ENCODE measurements at places on chromosomes 1 and 21.
A peak's percentile ranks its signal among the peaks of the same experiment; 100 is the strongest.

GRCh38 chr1:12669529-12670068 lies 25.7 kb downstream of the AADACL4 start:
- DNase-seq, result no peak

GRCh38 chr1:26440259-26440658 lies 8.1 kb downstream of the DHDDS start:
- DNase-seq, result no peak

DNA sequence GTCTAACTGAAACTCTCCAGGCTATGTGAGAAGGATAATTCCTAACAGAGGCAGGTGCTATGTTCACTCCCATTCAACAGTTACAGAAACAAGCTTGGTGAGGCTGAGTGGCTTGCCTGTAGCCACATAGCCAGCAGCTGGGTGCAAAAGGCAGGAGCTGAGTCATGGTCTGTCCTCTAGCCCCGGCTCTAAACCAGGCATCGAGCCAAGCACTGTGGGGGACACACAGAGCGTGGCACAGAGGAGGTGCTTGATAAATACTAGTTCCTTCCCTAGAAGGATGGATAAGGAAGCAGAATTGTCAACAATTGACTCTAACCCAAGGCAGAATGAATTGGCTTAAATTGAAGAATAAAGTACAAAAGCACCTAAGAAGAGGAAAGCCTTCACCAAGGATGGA lies 10.4 kb upstream of the KCNA2 start:
- no peak for DNase-seq

- no peak for DNase-seq
These were observed 1.1 kb upstream of the LMO4 start for GRCh38 chr1:87327376-87328271.

GRCh38 chr1:213286235-213286634 lies 235.2 kb downstream of the RPS6KC1 start:
- no peak for DNase-seq

DNA sequence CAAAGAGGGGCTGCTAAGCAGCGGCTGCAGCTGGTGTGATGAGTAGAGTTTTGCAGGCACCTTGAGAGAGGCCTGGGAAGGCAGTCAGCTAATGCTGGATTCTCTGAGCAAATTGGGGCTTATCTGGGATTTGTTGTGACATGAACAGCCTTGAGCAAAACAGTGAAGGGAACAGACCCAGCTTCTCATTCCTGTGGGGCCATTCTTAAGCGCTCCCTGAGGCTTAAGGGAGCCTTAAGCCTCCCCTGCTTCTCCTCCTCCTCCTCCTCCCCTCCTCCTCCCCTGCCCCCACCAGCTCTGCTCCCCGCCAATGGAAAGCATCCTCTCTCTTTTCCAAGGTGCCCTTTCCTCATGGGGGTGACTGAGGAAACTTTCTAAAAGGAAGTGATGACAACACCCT lies 21.3 kb downstream of the HMGCS2 start:
- peak; percentile 97 for DNase-seq
